ENCODE measurements at places on chromosomes 6 and 20.

DNA sequence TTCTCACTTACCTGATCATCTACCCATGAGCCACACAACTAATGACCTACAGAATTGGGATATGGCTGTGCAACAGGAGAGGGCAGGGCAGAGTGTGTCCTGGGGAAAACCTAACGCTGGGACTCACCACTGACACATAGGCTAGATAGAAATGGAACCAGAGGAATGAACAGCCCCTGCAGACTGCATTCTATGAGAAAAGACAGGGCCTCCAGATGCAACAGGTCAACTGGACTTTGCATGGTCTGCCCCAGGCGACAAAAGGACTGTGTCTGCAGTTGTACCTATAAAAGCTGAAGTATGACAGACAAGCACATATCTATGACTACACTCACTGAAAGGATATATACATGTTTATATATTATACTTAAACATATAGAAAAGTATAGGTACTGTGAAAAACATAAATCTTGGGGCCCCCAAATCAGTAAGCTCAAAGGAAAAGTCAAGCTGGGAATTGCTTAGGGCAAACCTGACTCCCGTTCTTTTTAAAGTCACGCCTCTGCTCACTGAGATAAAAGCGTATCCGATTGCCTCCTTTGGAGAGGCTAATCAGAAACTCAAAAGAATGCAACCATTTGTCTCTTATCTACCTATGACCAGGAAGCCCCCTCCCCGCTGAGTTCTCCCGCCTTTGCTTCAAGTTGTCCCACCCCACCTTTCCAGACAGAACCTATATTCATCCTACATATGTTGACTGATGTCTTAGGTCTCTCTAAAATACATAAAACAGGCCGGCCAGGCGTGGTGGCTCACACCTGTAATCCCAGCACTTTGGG lies 68.5 kb downstream of the EPB41L2 start:
- no peak for DNase-seq

DNA sequence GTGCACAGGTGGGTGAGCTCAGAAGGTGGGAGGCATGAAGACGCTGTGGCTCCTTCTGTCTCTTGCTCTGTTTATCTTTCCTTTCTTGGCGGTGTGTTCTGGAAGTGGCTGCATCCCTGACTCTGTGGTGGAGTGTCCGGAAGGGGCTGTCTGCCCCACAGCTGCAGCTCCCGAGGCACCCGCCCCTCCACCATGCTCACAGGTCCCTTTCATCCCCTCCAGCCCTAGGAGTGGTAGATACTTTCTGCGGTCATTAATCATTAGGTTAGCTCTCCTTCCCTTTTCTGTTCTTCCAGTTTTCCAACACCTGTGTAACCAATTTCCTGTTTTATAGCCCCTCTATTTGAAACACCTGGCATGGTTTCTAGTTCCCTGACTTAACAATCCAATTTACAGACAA lies 65.6 kb downstream of the GJA10 start:
- no peak for DNase-seq

GRCh38 chr20:24102290-24102689 lies 113.7 kb upstream of the GGTLC1 start:
- DNase-seq = no peak

DNA sequence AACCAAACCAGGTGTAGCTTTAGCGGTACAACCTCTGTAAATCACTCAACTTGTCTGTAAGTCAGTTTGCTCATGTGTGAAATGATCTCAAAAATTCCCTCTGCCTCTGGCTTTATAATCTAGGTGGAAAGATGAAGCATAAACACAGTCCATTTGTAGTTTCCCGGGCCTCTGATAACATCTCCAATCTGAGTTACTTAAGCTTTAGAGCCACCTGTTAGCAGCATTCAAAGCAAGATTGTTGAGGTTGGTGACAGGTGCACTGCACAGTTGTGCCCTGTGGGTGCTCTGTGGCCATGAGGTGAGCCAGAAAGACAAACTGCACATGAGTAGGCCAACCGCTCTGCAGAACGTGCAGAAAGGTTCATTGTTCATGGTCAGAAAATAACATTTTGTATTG lies 53.7 kb downstream of the MOCS1 start:
- no peak for DNase-seq

Data from AG04450 (cell line).